ENCODE measurements at places on chromosomes 3 and 15. TPM values are rescaled to one million over a fixed set of nuclear protein-coding genes. Genes with fewer than 3 reads are reported as not detected.

Gene NMB
- total RNA-seq: 6.5 TPM

Gene EFHB
- total RNA-seq: 1.6 TPM

Gene LRRN1
- total RNA-seq: 61.1 TPM

Gene APH1B
- total RNA-seq: 21.2 TPM

Gene PRSS50
- not detected for total RNA-seq

Gene GPR62
- 0.46 TPM for total RNA-seq

Gene PPARG
- 3.0 TPM for total RNA-seq

Gene UBXN7
- total RNA-seq: 42.4 TPM

Gene SPINK8
- total RNA-seq: not detected

Gene POTEB
- total RNA-seq: not detected

Gene CATSPER2
- 5.5 TPM for total RNA-seq

Gene SNAPC5
- 12.5 TPM for total RNA-seq

Gene GNAI2
- total RNA-seq: 108 TPM

Gene SLC2A2
- not detected for total RNA-seq

Gene ST3GAL6
- total RNA-seq: 10.6 TPM

Gene SCAPER
- total RNA-seq: 61.8 TPM

Gene RTP4
- total RNA-seq: 0.23 TPM

Gene ITIH3
- not detected for total RNA-seq

Gene SH2D7
- not detected for total RNA-seq

Gene CD80
- total RNA-seq: under 0.01 TPM

Gene MNS1
- total RNA-seq: 4.8 TPM

Gene FETUB
- not detected for total RNA-seq

Gene C3orf49
- not detected for total RNA-seq

Gene GASK1A
- 9.9 TPM for total RNA-seq

Gene FOXB1
- total RNA-seq: 2.1 TPM

Gene IVD
- total RNA-seq: 37.1 TPM

Gene SERPINI1
- 130 TPM for total RNA-seq

Gene EPHB3
- 20.5 TPM for total RNA-seq

Gene RASGRP1
- 14.5 TPM for total RNA-seq

Gene ATXN7
- total RNA-seq: 12.2 TPM

Gene STRC
- 0.92 TPM for total RNA-seq

Gene AHSG
- total RNA-seq: 0.23 TPM

Gene SLC6A1
- 154 TPM for total RNA-seq

Gene DHX36
- 141 TPM for total RNA-seq

Gene CCR1
- 3.2 TPM for total RNA-seq

Gene ANO10
- 48.4 TPM for total RNA-seq

Gene BOC
- 10.4 TPM for total RNA-seq

Gene ZNF620
- 16.4 TPM for total RNA-seq

Gene SSUH2
- 0.69 TPM for total RNA-seq

Gene KBTBD13
- total RNA-seq: not detected

Gene PTX3
- 5.5 TPM for total RNA-seq

Gene HGD
- 0.69 TPM for total RNA-seq

Gene AMIGO3
- 0.92 TPM for total RNA-seq

Gene P2RY12
- 56.5 TPM for total RNA-seq

Gene SLC22A14
- 0.69 TPM for total RNA-seq

Gene UBA5
- 91.3 TPM for total RNA-seq

Gene GCNT3
- total RNA-seq: 1.8 TPM

Gene CNTN3
- total RNA-seq: 22.4 TPM

Gene ENTPD3
- 17.8 TPM for total RNA-seq

Gene PLD1
- total RNA-seq: 7.2 TPM

Gene LMCD1
- total RNA-seq: 4.6 TPM

Gene RHCG
- total RNA-seq: 1.8 TPM

Gene RAMAC
- 40.4 TPM for total RNA-seq

Gene SLC9C1
- total RNA-seq: 0.23 TPM

Gene STRIT1
- total RNA-seq: 2.1 TPM

Gene FURIN
- total RNA-seq: 9.9 TPM

Gene LIPC
- total RNA-seq: not detected

Gene GOLGB1
- total RNA-seq: 40.8 TPM

Gene LXN
- 9.5 TPM for total RNA-seq

All from diencephalon (tissue), 1 donor.